Iris pigment epithelial cell (primary cell): ENCODE measurements at places on chromosomes 4 and X.

DNA sequence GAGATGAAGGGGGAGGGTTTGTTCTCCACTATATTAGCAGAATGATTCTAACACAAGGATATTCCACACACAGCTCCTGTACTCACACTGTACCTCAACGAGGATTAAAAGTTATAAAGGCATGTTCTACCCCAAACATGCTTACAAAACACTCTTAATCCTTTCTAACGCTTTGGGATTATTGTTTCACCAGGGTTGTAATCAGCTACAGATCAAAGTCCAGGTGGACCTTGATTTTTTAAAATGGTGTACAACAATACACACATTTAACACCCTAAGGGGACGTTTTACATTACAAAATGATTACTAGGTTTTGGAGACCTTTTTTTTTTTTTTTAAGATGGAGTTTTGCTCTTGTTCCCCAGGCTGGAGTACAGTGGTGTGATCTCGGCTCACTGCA, 50.3 kb upstream of the MAP3K15 start:
- no peak for DNase-seq

DNA sequence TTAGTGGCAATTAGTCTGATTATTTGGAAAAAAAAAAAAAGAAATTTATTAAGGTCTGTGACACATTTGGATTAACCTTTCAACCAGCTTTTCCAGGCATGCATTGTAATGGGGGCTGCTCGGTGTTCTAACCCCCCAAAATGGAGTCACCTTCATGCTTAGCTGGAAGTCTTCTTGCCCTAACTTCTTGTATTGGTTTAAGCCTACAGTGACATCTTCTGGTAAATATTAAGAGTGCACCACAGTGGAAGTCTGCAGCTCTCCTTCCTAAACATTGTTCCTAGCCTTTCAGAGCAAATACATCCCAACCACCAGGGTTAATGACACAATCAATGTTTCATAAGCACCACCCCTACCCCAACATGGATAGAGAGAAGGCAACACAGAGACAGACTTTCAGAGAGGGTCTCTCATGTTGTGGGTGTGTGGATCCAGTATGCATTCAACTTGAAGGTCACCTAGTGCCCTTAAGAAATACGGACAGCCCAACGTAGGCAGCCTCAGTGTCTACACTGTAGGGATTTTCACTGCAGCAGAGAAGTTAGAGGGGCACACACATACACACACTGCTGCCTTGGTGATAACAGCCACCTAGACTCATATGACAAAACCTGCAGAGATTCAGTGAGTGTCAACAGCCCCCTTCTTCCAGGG, 142.9 kb upstream of the MBNL3 start:
- peak; percentile 48 for DNase-seq

- peak; percentile 1 for DNase-seq
Measured at GRCh38 chr4:66032571-66032970, 362.3 kb upstream of the EPHA5 start.

DNA sequence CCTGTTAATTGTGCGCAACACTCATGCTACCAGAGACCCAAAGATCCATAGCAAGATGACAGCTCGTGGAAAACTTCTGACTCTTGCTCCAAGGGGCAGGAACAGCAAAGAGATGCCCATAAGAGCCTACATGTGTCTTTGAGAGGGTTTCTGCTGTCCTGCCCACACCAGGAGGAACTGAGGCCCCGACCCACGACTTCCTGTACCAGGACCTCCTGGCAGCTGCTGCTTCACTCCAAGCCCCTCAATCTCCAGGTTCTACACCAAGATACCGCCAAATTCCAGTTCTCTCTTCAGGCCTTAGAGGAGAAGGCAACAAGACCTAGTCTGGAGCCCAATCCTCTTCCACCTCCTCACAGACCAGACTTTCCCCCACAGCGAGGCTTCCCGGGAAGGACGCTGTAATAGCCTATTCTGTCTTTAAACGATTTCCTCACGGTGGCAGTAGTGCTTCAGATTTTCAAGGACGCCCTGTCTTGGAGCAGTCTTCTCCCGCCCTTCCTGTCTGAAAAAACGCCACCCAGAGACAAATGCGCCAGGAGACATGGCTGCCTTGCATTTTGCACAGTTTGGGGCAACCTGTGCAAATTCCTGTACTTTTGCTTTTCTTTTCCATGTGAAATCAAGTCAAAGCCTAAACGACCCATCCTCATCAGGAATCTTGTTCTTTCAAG, 230.2 kb upstream of the STK26 start:
- peak; percentile 87 for DNase-seq

DNA sequence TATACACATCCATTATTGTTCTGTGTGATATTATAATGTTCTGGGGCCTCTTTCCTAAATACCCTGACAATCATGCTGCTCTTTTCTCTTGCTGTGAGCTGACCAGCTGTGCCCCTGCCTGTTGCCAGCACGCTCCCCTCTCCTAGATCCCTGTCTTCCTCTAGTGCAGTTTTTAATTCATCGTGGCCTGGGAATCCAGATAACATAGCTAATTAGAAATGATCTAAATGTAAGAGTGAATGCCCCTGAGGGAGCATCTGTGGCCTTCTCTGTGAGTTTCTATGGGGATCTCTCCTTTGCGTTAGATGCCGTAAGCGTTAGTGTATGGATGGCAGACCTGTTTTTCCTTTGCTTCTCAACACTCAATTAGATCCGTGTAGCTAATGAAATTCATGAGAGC, 434.3 kb downstream of the SPRY1 start:
- DNase-seq = no peak

DNA sequence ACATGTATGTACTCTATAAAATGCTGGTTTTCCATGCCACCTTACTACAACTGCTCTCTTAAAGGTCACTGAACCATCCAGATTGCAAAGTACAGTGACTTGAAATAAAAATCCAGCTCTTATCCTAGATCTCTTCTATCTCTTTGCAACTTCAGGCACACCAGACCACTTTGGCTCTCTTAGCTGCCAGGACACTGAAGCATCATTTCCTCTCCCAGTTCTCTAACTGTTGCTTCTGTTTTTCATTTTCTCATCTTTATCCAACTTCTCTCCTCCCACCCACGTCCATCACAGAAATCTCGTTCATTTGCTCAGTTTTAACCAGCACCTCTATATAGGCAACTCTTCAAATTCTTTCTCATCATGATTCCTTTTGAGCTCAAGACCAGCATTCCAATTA, 74.3 kb downstream of the METTL14 start:
- no peak for DNase-seq

DNA sequence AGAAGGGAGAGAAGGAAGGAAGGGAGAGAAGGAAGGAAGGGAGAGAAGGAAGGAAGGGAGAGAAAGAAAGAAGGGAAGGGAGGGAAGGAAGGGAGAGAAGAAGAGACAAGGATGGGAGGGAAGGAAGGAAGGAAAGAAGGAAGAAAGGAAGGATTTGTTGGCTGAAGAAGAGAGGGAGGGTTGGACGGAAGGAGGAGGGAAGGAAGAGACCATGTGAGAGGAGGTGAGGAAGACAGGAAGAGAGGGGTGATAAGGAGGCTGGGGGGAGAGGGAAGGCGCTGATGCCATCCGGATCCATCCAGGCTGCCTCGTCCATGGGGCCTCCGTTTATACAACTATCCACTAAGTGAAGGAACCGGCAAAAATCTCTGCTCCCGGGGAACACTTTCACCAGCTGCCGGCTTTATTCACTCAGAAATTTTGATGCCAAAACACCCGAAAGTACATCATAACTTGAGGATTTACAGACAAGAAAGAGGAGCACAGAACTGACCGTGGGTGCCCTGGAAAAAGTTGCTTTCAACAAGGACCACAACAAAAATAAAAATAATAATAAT, 14.9 kb downstream of the DHRSX start:
- DNase-seq = no peak

GRCh38 chrX:38770152-38770551, 31.1 kb upstream of the MID1IP1 start:
- DNase-seq = no peak

DNA sequence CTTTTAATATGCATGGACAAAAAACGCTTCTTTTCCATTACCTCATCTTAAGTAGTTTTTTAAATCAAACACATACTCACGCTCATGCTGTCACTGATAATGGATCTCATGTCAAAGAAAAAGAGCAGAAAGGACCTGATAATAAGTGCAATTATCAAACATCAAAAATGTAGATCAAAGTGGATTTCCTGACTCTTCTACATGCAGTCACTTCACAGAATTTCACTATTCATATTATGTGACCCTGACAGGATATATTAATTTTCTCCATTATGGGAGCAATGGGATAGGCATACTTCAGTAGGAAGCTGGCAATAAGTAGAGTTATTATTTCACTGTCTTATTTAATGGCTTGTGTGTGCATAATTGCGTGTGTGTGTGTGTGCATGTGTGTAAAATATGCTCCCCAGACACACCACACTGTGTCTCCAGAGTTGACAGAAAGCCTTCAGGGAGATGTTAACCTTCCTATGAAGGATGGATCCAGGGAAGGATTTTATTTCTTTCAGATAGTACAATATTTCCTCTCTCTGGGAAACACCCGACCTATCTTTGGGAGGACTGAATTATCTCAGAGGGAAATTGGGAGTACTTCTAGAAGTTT, 445.2 kb downstream of the SH2D1A start:
- no peak for DNase-seq

- peak; percentile 73 for DNase-seq
Measured at GRCh38 chr4:156970501-156971164, 966 bp downstream of the PDGFC start.

DNA sequence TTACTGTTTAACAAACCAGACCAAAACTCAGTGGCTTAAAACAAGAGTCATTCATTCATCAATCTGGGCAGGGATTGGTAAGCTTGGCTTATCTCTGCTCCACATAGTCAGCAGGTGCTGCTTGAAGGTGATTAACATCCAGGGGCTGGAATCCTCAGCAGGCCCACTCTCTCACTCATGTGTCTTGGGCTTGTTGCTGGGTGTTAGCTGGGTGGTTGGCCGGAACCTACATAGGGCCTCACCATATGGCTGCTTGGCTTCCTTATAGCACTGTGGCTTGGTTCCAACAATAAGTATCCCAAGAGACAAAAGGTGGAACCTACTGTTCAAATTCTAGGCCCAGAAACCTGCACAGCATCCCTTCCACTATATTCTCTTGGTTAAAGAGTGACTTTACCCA, 125.0 kb downstream of the RASGEF1B start:
- DNase-seq = no peak

DNA sequence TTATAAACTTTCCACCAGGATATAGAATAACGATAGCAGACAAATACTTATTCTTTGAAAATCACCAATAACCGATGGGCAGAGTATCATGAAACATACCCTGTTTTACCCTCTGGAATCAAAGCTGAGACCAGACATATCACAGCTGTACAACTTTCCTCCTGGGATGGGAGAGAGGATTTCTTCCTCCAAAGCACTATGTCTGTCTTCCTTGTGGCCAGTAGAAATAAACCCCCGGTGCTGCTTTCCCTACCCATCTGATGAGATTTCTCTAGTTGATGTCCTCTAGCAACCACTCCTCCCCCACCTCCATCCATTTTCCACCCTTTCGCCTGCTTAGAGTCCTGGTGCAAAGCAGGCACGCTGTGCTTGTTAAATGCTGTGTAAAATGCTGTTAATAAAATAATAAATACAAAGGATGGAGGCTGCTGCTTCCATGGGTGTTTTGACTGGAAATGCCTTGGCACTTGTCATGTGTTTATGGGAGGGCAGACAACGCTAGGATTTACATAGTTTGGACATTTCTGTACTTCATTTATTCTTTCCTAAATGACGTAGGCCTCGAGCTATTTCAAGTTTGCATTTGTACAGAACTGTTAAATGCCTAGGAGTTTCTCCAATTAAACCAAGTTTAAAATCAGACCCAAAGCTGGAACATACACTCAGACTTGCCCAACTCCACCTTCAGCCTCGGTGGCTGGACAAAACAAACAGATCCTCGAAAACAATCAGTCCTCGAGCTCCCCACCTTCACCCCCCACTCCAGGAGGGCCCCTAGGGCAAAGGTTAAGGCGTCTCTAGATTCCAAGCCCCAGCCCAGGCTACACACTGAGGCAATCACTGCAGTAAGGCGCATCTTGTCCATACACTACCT, 10.1 kb downstream of the BCOR start:
- peak; percentile 40 for DNase-seq

- peak; percentile 24 for DNase-seq
Measured at GRCh38 chrX:27555514-27555913, 34.6 kb upstream of the DCAF8L2 start.

DNA sequence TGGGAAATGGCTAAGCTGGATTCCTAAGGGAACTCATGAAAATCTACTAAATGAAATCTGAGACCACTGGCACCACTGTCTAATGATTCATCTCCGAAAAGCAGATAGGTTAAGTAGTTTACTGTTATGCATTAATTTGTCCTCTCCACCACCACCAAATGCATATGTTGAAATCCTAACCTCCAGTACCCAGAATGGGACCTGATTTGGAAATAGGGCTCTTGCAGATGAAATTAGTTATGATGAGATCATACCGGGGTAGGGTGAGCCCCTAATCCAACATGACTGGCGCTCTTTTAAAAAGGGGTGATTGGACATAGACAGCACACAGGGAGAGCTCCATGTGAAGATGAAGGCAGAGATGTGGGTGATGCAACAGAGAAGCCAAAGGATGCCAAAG, 124.9 kb upstream of the GUCY1A1 start:
- DNase-seq = peak; percentile 56

- DNase-seq = no peak
Measured at GRCh38 chr4:3307060-3307459, 14.2 kb downstream of the RGS12 start.

DNA sequence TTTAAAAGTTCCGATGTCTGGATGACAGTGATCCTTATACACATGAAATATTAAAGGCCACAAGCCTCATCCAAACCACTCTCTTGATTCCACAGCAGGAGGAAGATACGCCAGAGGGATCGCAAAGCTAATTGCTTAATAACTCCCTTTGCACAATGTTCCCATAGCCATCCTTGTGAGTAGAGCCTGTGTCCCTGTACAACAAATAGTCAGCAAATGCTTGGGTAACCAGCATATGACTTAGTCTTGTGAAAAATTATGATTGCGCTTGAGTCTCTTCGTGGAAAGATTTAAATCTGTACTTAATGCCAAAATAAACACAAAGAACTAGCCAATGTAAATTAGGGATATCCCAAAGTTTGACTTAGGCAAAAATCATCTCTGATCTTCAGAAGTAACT, 31.5 kb downstream of the SLC9A7 start:
- peak; percentile 48 for DNase-seq

- no peak for DNase-seq
Measured at GRCh38 chr4:42658261-42658660, 1.4 kb upstream of the ATP8A1 start.

- DNase-seq = peak; percentile 81
Measured at GRCh38 chr4:123893011-123893981, 496.7 kb downstream of the SPRY1 start.

DNA sequence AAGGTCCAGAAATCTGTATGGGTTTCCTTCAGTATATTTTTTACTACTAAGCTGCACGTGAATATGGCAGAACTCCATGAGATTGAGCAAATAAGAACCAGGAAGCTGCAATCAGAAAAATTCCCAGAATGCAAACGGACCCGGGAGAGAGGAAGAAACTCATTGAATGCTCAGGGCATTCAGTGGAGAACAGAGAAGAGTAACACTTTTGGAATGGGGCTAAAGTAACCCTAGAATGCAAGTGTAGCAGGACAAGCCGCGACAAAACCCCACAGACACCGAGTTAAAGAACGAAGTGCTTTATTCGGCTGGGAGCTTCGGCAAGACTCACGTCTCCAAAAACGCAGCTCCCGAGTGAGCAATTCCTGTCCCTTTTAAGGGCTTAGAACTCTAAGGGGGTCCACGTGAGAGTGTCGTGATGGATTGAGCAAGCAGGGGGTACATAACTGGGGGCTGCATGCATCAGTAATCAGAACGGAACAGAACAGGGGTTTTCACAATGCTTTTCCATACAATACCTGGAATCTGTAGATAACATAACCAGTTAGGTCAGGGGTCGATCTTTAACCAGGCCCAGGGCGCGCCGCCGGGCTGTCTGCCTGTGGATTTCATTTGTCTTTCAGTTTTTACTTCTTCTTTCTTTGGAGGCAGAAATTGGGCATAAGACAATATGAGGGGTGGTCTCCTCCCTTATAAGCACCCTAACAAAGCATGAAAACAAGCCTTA, 56.4 kb downstream of the RAB28 start:
- peak; percentile 10 for DNase-seq
